ENCODE measurements at places on chromosomes 1 and 21.

DNA sequence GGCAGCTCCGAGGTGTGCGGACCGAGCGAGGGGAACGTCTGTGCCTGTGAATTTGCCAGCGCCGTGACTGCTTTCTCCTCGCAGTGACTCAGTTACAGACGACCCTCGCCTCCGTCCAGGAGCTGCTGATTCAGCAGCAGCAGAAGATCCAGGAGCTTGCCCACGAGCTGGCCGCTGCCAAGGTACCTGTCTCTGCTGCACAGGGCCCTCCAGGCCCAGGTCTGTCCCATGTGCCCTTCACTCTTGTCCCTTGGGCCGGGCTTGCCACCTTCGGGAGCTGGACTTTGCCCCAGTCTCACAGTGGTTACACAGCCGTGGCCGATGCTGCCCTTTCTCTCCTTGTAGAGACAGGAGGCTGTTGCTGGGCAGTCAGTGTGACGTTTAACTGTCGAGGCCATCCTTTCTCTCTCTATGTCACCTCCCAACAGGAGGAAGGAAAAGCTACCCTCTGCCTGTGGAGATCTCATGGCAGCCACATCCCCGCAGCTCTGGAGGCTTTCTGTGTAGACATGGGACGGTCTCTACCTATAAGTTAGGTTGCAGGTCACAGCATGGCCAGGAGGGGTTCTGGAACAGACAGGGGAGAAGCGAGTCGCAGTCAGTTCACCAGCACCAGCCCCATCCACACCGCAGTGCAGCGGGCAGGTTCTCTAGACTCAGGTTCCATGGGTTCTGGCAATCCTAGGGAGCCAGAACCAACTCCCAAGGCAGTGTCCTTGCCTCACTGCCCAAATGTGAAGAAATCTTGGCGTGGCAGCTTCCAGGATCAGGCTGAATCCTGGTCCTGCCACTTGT is 149.7 kb downstream of the PEX14 start:
- DNase-seq, result no peak

DNA sequence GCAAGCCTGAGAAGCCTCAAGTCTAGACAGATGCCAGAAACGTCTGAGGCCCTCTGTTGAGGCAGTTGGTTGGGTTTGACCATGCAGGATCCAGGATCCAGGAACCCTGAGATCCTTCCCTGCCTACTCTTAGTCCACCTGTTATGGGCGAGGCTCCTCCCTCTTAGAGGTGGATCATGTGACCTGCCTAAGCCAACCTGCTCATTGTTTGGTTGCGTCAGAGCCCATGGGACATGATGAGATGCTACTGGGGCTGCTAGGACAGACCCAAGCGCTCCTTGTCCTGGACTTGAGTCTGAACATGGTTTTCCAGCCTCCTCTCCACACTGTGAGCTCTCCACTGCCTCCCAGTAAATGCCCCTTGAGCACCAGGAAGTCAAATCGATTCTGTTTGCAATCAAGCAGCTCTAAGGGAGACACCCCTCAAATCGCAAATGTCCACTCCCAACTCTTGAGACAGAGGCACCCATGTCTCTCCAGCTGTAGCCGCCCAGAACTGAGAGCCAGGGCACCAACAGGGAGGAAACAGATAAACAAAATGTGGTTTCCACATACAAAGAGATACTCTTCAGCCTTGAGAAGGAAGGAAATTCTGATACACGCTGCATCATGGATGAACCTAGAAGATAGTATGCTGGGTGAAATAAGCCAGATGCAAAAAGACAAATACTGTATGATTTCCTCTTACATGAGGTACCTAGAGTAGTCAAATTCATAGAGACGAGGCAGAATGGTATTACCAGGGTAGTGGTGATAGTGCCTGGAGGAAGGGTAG is 31.7 kb upstream of the WNT4 start:
- no peak for DNase-seq

DNA sequence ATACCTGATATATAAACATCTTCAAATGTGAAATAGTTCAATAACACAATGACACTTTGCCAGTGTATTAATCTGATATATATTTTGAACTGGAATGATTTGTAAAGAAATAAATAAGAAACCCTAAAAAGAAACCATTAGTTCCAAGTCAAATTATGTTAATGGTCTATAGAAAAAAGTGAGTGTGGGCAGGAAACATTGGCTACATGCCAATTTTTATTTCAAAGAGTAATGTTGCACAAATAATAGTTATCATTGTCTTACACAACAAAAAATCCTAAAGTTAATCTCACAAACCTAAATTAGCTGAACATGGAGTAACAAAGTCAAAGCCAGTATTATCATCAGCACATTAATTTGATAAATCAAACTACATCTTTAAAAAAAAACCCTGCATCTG is 37.9 kb upstream of the BATF3 start:
- DNase-seq, result no peak

DNA sequence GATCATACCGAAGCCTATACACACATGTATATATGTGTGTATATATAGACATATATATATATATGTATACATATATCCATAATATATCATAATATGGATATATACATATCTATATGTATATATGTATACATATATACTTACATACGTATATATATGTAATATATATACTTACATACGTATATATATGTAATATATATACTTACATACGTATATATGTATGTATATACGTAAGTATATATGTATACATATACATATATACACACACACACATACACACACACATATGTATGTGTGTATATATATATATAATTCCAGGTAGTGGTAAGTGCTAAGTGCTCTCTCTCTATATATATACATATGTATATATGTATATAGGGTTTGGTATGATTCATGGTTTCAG is 9.7 kb upstream of the TMEM35B start:
- DNase-seq, result no peak

DNA sequence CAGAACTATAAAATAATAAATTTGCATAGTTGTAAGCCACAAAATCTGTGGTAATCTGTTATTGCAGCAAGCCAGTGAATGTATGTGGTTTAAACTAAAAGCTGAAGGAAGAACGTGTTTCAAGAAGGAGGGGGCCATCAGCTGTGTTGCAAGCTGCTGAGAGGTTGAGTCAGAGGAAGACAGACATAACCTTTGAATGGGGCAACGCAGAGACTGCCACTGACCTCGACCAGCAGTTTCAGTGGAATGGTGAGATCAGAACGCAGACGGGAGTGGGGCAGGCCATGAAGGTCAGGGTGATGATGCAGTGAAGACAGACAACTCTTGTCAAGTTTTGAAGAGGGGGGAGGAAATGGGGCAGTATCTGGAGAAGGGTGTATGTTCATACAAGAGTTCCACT is 23.2 kb upstream of the QSOX1 start:
- DNase-seq, result no peak

DNA sequence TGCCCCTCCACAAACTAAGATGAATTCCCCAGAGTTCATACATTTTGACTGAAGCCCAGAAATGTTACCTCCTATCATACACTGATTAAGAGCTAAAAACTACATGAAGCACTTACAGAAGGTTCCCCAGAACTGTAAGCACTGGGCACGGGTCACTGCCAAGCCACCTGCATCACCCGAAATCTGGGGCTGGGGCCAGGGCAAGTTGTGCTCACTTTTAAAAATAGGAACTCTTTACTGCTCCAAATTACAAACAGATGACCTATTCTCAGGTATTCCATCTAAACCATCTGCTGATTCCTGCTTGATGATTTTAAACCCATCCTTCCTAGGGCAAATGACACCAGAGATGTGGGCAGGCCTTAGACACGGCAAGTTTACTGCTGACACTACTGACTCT is 4.8 kb downstream of the SETD4 start:
- DNase-seq, result no peak

GRCh38 chr1:58583496-58583895 is 6.4 kb upstream of the TACSTD2 start:
- no peak for DNase-seq

GRCh38 chr1:46334030-46334384 is 6.6 kb upstream of the NSUN4 start:
- no peak for DNase-seq

Data from stimulated activated CD4-positive, alpha-beta T cell treated with anti-CD3 and anti-CD28 coated beads, Interleukin-12 subunit alpha, Interleukin-12 subunit beta, amount 100 ng/mL, for 24 hours (primary cell).